ENCODE measurements at places on chromosomes 5 and 9. TPM values are rescaled to one million over a fixed set of nuclear protein-coding genes. Genes with fewer than 3 reads are reported as not detected.

The WWC1 gene
- total RNA-seq, result 97.2 TPM

The CPLANE1 gene
- total RNA-seq, result 5.9 TPM

The LCN1 gene
- total RNA-seq, result not detected

The SLC22A4 gene
- 4.0 TPM for total RNA-seq

The ADAMTS2 gene
- 0.22 TPM for total RNA-seq

The PTGDS gene
- total RNA-seq, result 0.59 TPM

The TMEM174 gene
- total RNA-seq, result not detected

The HACD4 gene
- 1.0 TPM for total RNA-seq

The PHF2 gene
- 17.2 TPM for total RNA-seq

The PTGER4 gene
- total RNA-seq, result 1.5 TPM

The GPR21 gene
- total RNA-seq, result not detected

The CHD1 gene
- total RNA-seq, result 25.3 TPM

The AGGF1 gene
- 14.4 TPM for total RNA-seq

The ARHGEF37 gene
- total RNA-seq, result 0.72 TPM

The IQGAP2 gene
- 1.2 TPM for total RNA-seq

The ISOC1 gene
- 21.5 TPM for total RNA-seq

The PCDHB6 gene
- total RNA-seq, result 1.1 TPM

The ANKRD18A gene
- 14.8 TPM for total RNA-seq

The TTC39B gene
- total RNA-seq, result 0.85 TPM

The PCDHB9 gene
- total RNA-seq, result 0.08 TPM

The TIMD4 gene
- 1.3 TPM for total RNA-seq

The SV2C gene
- not detected for total RNA-seq

The SOX30 gene
- total RNA-seq, result not detected

The F2R gene
- total RNA-seq, result 52.0 TPM

The SPACA9 gene
- total RNA-seq, result 4.8 TPM

The RMND5B gene
- total RNA-seq, result 32.7 TPM

The CD14 gene
- 5.3 TPM for total RNA-seq

The SH3RF2 gene
- total RNA-seq, result 3.4 TPM

The BARHL1 gene
- not detected for total RNA-seq

The SPOCK1 gene
- 14.2 TPM for total RNA-seq

The BHMT gene
- not detected for total RNA-seq

The GTF2H2 gene
- 9.9 TPM for total RNA-seq

The CCL27 gene
- total RNA-seq, result not detected

The IFNK gene
- total RNA-seq, result not detected

The CERT1 gene
- 26.2 TPM for total RNA-seq

The SLC34A3 gene
- not detected for total RNA-seq

The ENHO gene
- 2.1 TPM for total RNA-seq

The FOXI1 gene
- not detected for total RNA-seq

The PAEP gene
- 0.14 TPM for total RNA-seq

The ROPN1L gene
- total RNA-seq, result 1.9 TPM

The TPD52L3 gene
- not detected for total RNA-seq

The AMBP gene
- total RNA-seq, result 7.7 TPM

The PCDHA5 gene
- 0.74 TPM for total RNA-seq

The SPARC gene
- 20.7 TPM for total RNA-seq

The ACTBL2 gene
- total RNA-seq, result 0.03 TPM

The CAMK4 gene
- total RNA-seq, result 0.11 TPM

The OCLN gene
- total RNA-seq, result 9.0 TPM

The SPATA6L gene
- 2.4 TPM for total RNA-seq

The CDH18 gene
- total RNA-seq, result not detected

The ORM2 gene
- total RNA-seq, result not detected

The SKP1 gene
- total RNA-seq, result 654 TPM

The PCDHGA11 gene
- total RNA-seq, result 0.02 TPM

The TMEM215 gene
- total RNA-seq, result 0.02 TPM

The DMRT3 gene
- total RNA-seq, result not detected

The CHSY3 gene
- total RNA-seq, result 0.13 TPM
